ENCODE measurements at places on chromosomes 11 and 22.
A peak's percentile ranks its signal among the peaks of the same experiment; 100 is the strongest.

DNA sequence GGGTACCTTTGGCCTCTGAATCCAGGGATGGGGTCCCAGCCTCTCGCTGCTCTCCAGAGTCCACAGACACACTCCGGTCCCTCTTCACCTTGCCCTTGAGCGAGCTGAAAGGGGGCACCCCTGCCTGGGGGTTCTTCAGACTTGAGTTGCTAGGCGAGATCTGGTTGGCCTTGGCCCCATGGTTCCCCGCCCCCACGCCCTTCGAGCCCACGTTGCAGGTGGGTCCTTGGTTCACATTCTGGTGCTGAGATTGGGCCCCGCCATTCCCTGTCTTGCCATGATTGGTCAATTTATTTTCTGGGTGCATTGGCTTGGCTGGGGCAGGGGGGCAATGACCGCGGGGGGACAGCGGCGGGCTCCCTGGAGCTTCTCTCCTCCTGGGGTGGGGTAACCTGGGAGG, 17.5 kb downstream of the BCL9L start:
- DNase-seq, result no peak

DNA sequence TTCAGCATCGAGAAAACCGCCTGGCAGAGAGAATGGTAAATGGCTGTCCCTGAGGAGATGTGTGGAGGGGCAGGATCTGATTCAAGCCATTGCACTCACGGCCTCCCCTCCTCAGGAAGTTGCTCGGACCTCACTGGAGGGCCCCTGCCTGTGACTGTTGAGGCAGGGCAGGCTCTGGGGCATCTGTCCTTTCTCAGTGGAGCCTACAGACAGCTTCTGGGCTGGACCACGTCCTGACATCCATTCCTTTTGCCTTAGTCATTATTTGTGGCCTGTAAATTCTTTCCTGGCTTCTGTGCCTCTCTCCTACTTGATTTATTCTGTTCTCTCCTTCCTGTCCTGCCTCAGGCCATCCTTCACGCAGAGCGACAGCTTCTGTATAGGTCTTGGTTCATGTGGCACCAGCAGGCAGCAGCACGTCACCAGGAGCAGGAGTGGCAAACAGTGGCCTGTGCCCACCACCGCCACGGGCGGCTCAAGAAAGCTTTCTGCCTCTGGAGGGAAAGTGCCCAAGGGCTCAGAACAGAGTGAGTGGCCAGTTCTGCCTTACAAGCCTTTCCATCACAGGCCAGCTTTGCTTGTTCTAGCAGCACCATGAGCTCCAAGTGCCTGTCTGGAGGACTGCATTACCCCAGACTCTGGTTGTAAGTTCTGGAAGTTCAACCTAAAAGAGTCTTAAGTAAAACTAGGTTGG, 59.6 kb downstream of the PISD start:
- DNase-seq, result peak; percentile 75

GRCh38 chr11:34439610-34440198, 970 bp downstream of the CAT start:
- peak; percentile 15 for DNase-seq

- no peak for DNase-seq
These were observed 5.0 kb upstream of the MMP12 start for GRCh38 chr11:102879801-102880200.

GRCh38 chr11:117171404-117172061, 7.0 kb upstream of the SIDT2 start:
- DNase-seq, result no peak

DNA sequence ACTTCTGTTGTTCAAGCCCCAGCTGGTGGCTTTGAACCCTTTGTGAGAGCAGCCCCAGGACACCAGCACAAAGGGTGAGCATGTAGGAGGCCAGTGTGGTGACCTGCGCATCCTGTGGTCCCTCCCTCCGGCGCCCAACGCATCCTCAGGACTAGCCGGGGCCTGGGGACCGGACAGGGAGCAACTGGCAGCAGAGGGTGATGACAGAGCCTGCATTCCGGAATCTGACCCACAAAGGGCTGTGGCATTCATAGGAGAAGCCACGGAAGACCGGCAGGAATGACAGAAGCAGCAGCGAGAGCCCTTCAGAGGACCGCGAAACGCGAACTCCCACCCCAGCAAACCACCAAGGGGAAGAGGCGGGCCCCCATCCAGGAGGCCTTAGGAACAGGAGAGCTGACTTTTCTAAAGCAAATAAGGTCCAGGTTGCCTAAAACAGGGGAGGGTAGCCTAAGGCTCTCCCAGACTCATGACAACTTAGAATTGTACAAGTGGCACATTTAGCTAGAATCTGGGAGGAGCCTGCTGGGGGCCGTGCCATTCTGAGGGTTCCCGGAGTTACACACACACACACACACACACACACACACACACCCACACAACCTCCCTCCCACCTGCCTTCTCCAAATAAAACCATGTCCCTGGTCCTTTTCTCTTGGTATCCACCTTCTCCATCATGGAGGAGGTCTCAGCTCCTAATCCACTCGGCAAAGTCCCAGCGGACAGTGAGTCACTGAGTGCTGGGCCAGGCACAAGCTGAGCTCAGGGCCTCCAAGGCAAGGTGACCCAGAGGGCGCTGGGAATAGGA, 232.7 kb downstream of the CTTN start:
- DNase-seq, result no peak

DNA sequence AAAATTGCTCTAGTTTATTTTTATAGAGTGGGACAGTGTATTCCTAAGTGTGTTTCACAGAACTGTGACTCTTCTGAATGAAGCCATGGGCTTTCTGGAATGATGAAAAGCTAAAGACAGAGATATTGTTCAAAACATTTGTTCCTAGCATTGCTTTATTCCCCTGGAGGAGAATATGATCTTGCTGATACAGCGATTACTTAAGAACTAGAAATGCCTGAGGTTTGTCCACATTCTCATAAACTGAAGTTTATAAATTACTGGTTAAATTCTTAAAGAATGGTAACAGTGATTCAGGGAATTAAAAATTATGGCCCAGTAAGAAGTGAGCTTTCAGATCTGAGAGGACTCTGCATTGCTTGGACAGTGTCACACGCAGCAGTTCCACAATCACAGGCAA, 690.3 kb downstream of the FAM181B start:
- no peak for DNase-seq

- DNase-seq, result no peak
These were observed 39.8 kb downstream of the GAB4 start for GRCh38 chr22:16968218-16968595.
